ENCODE measurements at places on chromosomes 1 and 21.

GRCh38 chr1:209675565-209676154 is 448 bp downstream of the G0S2 start:
- no peak for DNase-seq

DNA sequence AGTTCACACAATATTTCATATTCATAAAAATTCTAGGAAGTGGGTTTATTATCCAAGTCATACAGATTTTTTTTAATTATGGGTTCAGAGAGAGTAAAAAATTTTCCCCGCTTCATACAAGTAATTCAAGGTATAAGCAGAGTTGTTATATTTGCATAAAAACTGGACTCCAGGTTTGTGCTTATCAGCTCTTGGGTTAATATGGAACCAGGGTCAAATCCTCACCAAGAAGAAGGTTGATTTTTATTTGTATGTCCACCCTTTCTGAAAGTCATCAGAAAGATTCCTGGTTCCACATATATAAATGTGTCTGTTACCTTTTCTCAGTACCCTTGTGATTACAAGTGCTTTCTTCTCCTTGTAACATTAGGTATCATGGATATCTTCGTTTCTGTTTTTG is 143.8 kb upstream of the PKN2 start:
- DNase-seq: no peak

DNA sequence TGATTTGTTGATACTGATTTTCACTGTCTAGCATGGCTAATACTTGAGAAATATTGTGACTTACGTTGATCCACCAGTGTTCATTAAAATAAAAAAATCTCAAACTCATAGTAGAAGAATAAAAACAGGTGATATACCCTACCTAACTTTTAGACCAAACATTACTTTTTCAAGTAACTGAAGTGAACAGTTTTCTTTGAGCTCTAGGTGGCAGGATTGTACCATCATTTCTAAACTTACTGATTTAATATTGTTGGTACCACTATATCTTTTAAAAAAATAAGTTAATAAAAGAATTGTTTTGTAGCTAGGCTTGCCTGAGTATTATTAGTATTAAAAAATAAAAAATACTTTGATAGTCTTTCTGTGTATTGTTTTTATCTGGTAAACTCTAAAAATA is 21.5 kb downstream of the CDC73 start:
- DNase-seq: no peak

GRCh38 chr1:1628754-1629429 is 3.1 kb upstream of the MMP23B start:
- DNase-seq: no peak

- no peak for DNase-seq
Observed at GRCh38 chr1:36236302-36236701, 12.1 kb downstream of the THRAP3 start.

- DNase-seq: no peak
Observed at GRCh38 chr1:112849425-112850033, 106.5 kb downstream of the SLC16A1 start.

All from stimulated activated CD4-positive, alpha-beta T cell treated with anti-CD3 and anti-CD28 coated beads, Interleukin-12 subunit alpha, Interleukin-12 subunit beta, amount 100 ng/mL, for 48 hours (primary cell).